ENCODE measurements at places on chromosomes 2 and 18.
A peak's percentile ranks its signal among the peaks of the same experiment; 100 is the strongest.

GRCh38 chr2:74554820-74555531 lies 456 bp downstream of the DOK1 start:
- DNase-seq = no peak

GRCh38 chr2:174012347-174013314 lies 47.5 kb upstream of the SP3 start:
- peak; percentile 23 for DNase-seq

GRCh38 chr2:44087714-44088092 lies 81.0 kb upstream of the PPM1B start:
- DNase-seq = no peak

- DNase-seq = peak; percentile 21
These were observed 34.0 kb upstream of the SPTBN1 start for GRCh38 chr2:54422072-54422581.

DNA sequence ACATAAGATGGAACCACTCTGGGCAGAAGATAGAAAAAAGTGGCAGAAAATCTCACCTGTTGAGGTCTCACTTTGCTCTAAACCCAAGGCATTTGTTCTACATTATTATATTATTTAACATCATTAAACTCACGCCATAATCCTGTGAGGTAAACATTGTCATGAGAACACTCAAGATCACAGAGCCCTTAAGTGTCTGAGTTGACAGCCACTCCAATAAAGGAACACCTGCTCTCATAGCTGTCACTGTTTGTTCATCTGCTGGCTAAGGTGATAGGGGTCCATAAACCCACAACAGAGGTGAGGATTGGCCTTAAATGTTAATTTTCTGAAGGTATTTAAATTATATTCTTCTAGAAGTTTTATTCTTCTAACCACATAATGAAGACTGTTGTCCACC lies 439.7 kb downstream of the RIT2 start:
- DNase-seq = no peak

DNA sequence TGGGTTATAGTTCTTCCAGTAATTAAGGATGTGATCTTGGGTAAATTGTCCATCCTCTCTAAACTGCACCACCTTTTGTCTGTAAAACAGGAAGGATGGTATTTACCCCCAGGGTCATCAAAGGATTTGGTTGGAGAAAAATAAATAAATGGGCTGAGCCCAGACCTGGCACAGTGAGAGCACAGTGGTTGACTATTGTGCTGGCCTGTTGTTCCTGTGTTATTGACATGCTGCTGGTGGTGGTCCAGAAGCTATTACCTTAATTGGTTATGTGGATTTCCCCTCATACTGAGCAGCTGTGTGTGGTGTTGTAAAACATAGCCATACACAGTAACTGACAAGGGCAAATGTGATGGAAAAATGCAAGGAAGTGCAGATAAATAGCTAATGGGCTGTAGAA lies 746 bp upstream of the IL37 start:
- no peak for DNase-seq

- DNase-seq = no peak
These were observed 6.0 kb upstream of the ADRA2B start for GRCh38 chr2:96122391-96122790.

- no peak for DNase-seq
These were observed 61.6 kb upstream of the PARD3B start for GRCh38 chr2:204483608-204484081.

- DNase-seq = no peak
These were observed 49.3 kb downstream of the ZNF516 start for GRCh38 chr18:76445741-76446232.

DNA sequence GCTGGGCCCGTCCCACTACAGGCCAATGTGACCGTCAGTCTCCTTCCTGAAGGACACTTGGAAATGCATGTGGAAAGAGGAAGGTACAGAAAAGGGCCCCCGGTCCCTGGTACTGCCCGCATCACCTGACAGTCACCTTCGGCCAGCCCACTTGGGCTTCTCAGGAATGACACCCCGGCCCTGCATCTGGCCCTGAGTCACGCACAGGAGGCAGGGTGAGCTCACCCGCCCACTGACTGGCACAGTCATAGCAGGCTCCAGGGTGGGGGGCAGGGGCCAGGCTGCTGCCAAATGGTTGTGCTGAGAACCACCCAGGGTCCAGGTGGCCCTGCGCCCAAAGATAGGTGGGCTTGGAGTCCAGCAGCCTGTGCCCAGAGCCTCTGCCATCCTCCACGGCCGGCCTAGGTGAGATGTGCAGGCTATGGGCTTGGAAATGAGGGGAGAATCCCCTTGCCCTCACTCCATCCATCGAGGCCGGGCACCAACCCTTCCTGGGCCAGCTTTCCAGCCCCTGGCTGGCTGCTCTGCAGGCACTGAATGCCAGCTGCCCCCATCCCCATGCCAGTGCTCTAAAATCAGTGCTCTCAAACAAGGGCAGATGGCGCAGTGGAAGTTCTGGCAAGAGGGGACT lies 14.1 kb downstream of the EMX1 start:
- DNase-seq = peak; percentile 50

GRCh38 chr18:76345901-76346300 lies 149.1 kb downstream of the ZNF516 start:
- DNase-seq = no peak

DNA sequence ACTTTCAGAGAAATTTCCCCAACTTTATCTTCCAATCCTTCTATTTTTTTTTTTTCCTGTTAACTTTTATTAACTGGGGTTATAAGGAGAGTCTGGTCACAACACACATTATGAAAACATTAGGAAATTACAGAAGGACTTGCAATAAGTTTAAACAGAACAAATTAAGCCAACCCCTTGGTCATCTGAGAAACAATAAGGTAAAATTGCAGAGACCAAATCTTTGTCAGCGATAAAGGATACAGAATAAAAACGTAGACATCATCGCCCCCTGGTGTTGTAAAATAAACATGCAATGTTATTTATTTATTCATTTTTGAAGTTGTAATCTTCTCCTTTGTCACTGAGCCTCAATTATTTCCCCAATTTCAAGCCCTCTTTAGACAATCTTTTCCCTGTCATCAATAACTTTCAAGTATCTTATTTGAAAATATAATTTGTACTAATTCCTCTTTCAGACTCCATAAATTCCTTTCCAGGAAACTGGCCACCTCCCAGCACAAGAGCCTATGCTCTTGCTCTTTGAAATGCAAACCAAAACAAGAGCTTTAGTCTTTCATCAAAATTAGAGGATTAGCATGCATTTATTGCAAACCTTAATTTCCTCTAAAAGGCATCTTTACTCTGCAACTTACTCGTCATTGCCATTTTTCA lies 19.5 kb downstream of the G6PC2 start:
- DNase-seq = no peak

DNA sequence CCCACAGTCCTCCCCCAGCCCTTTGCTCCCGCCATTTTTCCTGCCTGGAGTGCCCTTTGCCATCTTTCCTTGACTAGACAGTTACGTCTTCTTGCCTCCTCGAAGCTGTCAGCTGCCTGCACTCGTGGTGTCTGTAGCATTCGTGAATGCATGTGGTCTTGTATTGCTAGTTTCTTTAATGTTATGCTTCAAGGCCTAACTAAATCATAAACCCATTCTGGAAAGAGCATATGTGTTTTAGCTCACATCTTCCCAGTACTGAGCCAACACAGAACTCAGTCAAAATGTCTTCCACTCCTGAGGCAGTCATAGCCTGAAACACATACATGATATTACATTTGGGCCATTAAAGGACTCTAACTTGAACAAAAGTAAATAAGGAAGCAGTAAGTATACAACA lies 35.6 kb downstream of the SPC25 start:
- no peak for DNase-seq

DNA sequence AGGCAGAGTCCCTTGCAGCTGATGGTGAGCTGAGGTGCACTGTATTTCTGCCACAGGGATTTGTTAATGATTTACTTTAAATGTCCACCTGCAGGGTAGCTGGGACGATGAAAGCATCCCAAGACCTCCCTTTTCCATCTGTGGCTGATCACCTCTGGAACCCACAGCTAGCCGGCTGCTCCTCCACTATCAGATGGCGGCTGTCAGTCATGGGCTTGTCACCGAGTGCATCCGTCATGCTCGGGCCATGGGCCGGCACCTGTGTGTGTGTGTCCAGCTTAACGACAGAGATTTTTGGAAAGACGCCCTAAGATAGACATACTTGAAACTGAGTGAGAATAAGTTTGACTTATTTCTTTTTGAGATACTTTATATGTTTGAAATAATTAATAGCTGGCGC lies 235.2 kb downstream of the FAM210A start:
- no peak for DNase-seq

DNA sequence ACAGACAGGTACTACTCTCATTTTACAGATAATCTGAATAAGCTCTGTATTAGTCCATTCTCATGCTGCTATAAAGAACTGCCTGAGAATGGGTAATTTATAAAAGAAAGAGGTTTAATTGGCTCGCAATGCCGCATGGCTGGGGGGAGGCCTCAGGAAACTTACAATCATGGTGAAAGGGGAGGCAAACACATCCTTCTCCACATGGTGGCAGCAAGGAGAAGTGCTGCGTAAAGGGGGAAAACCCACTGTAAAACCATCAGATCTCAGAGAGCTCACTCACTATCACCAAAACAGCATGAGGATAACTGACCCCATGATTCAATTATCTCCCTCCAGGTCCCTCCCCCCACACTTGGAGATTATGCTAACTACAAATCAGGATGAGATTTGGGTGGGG lies 254.4 kb downstream of the KCNE4 start:
- no peak for DNase-seq

DNA sequence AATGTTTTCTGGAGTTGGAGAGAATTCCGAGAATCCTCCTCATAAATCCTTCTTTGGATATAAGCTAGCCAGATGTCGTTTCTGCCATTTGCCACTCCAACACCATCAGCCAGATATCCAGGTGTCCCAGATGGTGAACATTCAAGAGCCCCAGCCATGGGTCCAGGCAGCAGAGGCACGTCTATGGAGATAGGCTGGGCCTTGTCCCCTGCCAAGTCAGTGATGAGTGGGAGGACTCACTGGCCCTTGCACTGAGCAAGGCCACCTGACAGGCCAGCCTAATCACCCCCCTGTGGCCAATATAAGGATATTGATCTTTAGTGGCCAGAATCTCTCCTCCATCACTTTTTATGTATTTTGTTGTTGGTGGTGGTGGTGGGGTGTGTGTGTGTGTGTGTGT lies 28.0 kb downstream of the ARID5A start:
- DNase-seq = no peak

DNA sequence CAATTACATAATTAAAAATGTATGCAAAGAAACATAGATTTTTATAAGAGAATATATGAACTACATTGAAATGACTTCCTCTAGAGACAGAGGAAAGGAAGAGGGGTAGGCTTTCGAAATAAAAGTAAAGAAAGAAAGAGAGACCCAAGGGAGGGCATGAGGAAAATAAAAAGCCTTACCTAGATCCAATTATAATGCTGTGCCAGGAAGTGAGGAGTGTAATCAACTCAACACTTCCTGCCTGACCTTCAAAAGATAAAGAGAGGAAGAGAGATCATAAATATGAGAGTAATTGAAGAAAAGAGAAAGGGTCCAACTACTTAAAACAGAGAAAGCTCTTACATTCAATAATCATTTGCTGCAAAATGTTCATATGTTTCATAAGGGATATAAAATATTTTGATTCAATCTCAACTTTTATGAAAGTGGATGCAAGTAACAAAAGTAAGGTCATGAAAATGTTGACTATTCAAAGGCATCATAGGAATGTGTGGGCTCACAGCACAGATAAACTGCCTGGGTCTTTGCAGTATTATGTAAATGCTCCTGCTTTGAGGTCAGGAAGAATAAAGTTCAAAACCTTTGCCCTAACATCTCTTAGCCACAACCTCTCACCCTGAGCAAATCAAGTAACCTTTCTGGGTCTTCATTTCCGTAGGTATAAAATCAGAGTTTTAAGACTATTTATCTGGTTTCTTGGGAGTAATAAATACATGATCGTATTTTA lies 1237.7 kb downstream of the LRP1B start:
- DNase-seq = no peak

DNA sequence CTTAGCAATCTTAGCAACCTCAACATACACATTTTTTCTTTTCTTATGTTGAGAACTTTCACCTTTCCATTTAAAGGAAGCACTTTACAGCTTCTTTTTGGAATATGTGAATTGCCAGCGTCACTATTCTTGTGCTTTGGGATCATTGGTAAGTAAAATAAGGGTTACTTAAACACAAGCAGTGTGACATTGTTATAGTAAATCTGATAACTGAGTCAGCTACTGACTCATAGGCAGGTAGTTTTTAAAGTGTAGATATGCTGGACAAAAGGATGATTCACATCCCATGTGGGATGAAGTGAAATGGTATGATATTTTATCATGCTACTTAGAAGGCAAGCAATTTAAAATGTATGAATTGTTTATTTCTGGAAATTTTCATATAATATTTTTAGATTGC lies 637.2 kb downstream of the DCDC2C start:
- no peak for DNase-seq

- no peak for DNase-seq
These were observed 789.7 kb upstream of the RAB6C start for GRCh38 chr2:129189617-129190319.

DNA sequence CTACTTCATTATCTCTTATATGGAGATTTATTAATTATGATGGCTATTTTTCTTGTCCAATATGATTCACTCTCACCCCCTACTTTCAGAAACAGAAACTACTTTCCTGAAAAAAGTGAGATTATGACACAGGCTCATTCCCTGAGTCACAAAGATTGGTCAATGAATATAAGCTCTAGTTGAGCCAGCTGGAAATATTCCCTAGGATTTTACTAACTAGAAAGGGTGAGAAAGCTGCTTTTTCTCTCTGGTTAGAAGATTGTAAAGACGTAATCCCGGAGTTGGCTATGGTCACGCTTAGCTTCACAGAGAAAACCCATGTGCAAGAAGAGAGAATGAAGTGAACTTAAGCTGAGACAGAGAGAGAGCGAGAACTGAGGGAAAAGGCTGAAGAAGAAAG lies 223.7 kb upstream of the SMAD7 start:
- DNase-seq = no peak

DNA sequence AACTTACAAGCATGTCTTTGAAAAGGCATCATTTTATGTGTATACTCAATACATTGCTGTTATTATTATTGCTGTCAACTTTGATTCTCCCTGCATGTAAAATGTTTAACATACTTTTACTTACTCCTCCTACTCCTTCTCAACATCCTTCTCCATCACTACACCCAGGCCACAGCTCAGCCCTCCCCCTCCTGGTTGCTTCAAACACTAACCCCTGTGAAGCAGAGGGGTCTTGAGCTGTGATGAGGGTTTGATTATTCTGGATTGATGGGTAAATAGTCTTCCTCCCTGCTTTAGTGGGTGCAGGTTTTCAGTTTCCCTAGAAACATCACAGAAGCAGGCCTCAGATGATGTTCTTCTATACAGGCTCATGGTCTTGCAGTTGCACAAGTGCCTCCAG lies 221.0 kb downstream of the OSR1 start:
- DNase-seq = no peak

DNA sequence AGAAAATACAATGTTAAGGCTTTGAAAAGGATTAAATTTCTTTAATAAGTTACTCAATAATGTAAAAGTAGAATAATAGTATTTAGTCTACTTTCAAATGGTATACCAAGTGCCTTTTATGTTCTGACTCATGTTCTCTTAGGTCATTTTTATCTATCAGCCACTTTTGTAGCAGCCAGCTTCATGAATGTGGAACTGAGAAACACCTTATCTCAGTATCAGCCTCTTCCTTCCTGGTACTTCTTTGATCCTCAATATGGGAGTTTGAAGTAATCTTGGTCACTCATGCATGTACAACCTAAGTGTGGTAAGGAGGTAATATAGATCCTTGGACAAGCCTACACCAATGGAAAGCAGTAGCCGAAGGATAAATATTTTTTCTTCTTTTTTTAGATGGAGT lies 180.4 kb upstream of the NRXN1 start:
- no peak for DNase-seq
